Left ventricle myocardium superior (tissue), 1 donor: ENCODE measurements at places on chromosomes 3 and 15. TPM values are rescaled to one million over a fixed set of nuclear protein-coding genes. Genes with fewer than 3 reads are reported as not detected.

THBS1 gene
- 29.5 TPM for total RNA-seq

TMEM45A gene
- 3.2 TPM for total RNA-seq

MYO9A gene
- 29.7 TPM for total RNA-seq

- DNase-seq: no peak
Observed at GRCh38 chr3:151838574-151839312, 24.8 kb downstream of the AADAC start.

DNA sequence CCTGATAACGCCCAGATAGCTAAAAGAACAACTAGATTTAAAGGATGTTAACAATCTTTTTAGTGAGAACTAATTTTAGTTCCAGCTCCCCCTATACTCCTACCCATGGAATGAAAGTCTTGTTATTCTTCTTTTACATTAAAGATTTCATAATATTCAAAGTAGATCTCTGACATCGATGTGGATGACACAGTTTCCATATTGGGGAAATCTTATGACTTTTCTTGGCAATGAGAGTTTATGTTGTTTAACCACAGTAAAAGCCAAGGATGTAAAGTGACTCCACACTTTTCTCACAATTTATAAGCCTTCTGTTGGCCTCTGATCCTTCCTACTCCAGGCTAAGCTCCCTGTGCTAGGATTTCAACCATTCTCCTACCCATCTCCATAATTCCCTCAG, 332.6 kb upstream of the KCNMB2 start:
- DNase-seq: no peak

DNA sequence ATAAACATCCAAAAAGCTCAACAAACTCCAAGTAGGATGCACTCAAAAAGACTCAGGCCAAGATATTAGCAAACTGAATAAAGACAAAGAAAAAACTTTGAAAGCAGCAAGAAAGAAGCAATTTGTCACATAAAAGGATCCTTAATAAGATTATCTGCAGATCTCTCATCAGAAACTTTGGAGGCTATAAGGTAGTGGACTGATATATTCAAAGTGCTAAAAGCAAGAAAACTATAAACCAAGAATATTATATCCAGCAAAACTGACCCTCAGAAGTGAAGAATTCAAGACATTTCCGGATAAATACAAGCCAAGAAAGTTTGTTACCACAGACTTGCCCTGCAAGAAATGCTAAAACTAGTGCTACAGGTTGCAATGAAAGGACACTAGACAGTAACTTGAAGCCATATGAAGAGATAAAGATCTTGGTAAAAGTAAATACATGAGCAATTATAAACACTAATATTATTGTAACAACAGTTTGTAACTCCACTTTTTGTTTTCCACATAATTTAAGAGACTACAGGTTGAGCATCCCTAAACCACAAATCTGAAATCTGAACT, 23.6 kb downstream of the C3orf33 start:
- DNase-seq: no peak

DNA sequence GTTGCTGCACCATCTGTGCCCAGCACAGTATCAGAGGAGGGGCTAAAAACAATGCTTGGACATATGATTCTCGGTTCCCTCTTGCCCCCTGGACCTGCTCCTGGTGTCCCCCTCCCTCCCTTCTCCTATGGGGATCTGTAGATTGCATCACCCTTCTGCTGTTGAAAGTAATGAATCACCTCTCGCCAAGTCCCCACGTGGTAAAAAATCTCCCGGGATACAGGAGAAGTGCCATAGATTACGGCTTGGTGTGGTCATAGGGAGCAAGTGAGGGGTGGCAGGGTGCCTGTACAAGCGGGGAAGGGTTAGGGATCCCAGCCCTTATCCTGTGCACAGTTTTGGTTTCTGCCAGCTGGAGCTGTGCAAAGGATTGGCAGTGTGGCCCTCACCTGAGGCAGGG, 37.7 kb downstream of the AMOTL2 start:
- no peak for DNase-seq
